ENCODE measurements at places on chromosomes 11 and 22.

- no peak for DNase-seq
These were observed 19.6 kb downstream of the MYRF start for GRCh38 chr11:61771985-61772455.

DNA sequence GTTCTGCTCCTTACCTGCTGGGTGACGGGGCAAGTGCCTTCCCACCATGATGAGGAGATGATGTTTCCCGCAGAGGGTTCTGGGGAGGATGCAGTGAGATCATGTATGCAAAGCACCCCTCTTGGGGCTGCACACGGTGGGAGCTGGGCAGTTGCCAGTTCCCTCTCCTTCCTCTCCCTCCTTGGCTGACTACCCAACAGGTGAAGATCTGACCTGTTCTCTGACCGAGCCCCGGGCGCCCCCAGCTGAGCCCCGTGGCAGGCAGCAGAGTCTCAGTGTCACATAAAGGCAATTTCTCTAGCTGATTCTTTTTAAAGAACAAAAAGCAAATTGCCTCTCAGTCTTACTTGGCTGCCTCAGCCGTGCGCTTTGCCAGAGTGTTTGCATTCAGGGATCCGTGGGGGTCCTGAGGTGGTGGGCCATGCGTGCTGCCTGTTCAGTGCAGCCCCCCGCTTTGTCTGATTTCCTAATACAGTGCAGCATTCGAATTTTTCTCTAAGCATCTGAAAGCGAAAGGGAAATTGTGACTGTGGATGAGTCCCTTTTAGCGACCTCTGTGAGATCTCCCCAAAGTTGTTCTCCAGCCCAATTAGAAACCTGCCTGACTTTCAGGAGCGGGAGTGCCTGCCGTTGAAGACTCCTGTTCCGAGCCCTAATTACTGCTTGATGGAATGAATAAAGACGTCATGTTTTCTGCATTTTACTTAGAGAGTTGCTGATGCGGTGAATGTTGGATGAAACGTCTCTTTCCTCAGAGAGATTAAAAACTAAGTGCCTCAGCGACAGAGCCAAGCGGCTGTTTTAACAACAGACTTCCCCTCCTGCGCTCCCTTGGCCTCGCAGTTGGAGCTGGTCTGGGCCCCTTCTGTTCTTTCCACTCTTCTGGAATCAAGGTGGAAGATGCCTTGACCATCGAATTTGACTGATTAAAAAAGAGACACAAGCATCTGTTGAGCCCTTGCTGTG is 86.0 kb downstream of the GRIK4 start:
- DNase-seq = no peak

GRCh38 chr11:78289552-78290292 is 101.0 kb downstream of the USP35 start:
- no peak for DNase-seq

DNA sequence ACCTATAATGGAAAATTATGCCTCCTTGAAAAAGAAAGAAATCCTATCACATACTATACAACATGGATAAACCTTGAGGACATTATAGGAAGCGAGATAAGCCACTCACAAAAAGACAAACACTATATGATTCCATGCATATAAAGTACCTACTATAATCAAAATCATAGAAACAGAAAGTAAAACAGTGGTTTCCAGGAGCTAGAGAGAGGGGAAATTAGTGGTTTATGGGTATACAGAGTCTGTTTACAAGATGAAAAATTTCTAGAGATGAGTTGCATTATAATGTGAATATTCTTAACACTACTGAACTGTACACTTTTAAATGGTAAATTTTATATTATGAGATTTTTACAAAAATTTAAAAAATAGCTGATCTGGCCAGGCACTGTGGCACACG is 40.5 kb upstream of the ARHGAP42 start:
- no peak for DNase-seq

- no peak for DNase-seq
These were observed 88.7 kb upstream of the CHRM4 start for GRCh38 chr11:46480166-46480726.

DNA sequence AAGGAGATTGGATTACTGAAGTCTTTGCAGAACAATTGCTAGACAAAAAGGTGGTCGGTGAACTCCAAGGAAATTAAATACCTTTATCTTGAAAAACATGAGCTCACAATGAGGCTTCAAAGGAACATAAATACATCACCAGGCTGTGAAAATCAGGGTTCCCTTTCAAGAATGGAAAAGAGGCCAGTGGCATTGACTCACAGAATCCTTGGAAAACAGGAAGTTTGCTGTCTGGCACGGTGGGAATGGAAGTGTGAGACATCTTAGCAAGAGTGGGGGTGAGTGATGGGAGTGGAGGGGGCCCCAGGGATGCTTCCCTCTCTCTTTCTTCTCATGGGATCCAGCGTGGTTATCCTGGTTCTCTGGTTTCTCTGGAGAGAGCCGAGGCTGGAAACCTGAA is 48.9 kb upstream of the TBCEL start:
- DNase-seq = no peak

GRCh38 chr22:29375398-29376076 is 12.8 kb downstream of the AP1B1 start:
- DNase-seq = no peak

DNA sequence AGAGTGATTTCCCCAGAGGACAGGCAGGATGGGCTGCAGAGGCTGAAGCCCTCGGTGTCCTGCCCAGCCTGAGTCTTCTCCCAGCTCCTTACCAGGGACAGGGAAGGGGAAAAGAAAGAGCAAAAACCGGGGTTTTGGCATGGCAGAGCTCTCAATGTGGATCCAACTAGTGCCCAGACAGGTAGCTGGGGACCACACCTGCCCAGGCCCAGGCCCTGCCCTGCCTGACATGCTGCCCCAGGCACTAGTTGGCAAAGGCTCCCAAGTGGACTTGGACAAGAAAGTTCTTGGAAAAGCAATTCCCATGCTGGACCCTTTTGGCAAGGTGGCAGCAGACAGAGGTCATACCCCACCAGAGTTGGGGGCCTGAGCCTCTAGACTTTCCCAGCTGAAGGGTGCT is 31.1 kb downstream of the NECTIN1 start:
- no peak for DNase-seq

DNA sequence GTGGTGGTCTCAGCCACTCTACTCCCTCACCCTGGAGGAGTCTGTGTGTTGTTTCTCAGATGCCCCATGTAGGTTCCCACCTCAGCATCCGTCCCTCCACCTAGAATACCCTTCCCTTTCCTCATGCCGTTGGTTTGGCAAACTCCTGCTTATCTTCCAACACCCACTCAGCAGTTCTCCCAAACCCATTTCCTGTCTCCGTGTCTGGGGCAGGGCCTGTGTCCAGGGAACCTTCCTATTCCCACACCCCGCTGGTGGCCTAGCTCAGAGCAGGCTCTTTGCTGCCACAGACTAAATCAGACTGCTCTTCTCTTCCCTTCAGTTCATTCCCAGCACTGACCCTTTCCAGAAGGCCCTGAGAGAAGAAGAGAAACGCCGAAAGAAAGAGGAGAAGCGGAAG is 7.5 kb upstream of the SREBF2 start:
- no peak for DNase-seq

- DNase-seq = no peak
These were observed 18.2 kb upstream of the GRAMD4 start for GRCh38 chr22:46602025-46602424.

DNA sequence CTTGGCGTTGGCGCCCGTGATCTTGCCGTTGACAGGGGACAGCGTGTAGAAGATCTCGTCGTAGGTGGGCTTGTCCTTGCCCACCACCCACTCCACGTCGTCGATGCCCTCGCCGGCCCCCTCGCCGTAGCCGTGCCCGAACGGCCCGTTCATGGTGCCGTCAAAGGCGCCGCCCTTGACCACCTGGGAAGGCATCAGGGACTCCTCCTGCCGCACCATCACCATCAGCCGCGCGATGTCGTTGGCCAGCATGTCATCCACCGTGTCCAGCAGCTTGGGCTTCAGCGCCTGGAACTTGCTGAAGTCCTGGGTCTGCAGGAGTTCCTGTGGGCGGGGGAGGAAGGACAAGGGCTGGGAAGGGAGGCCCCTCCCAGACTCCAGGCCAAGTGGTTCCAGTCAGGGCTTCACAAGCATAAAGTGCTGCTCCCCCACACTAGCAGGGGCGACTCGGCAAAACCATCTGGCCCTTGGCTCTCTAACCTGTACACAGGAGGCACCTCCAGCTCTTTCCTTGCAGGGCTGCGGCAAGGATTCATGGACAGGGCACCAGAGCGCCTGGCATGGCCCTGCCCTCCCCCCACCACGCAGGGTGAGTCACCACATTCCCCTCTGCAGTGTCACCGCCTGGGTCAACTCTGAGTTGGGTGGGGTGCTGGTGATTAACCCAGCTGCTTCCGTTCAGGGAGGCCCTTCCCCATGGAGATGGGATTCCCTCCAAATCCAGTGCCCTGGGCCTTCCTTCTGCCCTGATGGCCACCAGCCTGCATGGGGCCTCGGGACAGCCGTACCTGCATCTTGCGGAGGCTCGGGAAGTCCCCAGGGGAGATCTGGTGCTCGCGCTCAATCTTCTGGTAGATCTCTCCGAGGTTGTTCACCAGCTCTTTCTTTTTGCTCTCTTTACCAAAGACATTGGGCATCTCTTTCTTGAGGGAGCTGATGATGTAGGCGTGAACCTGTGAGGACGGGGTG is 10.4 kb upstream of the CDC42BPG start:
- DNase-seq = no peak

GRCh38 chr22:20062766-20063083 is 17.3 kb upstream of the DGCR8 start:
- DNase-seq = no peak

- no peak for DNase-seq
These were observed 1348.2 kb upstream of the RAG2 start for GRCh38 chr11:37946155-37946766.

- DNase-seq = no peak
These were observed 1.0 kb upstream of the PPP6R2 start for GRCh38 chr22:50341977-50342650.

- DNase-seq = no peak
These were observed 15.6 kb upstream of the DENND5A start for GRCh38 chr11:9280655-9281301.

DNA sequence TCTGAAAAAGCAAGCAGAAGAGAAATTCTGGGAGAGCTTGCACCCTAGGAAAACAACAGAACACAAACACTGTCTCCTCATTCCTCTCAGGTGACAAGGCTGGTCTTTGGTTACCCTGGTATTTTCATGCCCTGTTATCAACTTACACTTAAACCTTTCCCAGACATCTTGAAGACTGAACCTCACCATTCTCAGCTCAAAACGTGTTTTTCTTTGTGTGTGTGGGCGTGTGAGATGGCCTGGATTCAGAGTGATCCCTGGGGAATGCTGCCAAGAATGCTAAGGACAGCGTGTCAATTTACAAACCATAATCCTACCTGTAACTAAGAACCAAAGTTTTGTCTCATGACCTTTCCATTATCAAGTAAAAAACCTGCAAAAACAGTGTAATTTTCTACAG is 33.3 kb downstream of the ELF5 start:
- DNase-seq = no peak

Measured in NCI-H187 treated with DMSO at 0.1 percent for 48 hours (cell line).